ENCODE measurements at places on chromosomes 3 and 15.

- DNase-seq, result no peak
Observed at GRCh38 chr15:80007532-80007931, 36.5 kb upstream of the BCL2A1 start.

DNA sequence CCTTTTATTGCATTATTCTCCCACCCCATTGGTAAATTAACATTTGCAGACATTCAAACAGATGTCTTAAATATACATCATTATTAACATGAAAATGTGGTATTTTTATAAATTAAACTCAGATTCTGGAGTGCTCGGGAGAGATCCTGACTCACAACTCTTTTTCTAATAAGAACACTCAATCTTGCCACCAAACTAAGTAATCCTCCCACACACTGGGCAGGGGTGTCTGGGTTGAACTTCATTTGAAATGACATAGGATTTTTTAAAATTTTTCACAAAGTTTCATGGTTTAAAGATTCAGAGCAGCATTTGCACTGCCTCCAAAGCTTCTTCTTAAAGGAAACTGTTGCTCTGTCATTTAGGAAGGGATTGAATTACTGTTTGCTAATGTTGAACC, 754.3 kb downstream of the MECOM start:
- no peak for DNase-seq

GRCh38 chr3:161500068-161500796, 3.6 kb downstream of the OTOL1 start:
- DNase-seq, result peak; percentile 13

DNA sequence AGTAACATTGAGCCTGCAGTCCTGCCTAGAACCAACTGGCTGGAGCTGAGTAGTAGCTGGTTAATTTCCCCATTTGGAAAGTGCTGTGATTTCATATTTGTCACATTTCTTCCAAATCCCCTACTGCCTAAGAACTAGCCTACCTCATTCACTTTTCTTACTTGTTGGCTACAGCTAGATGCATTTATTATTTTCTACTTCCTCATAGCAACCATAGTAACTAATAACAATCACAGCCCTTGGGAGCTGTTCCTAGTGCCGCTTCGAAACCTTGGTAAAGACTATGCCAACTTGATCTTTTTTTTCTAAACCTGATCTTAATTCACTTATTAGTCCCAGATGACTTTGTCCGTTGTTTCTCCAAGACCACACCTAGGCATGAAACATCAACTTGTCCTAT, 240.3 kb downstream of the FGF12 start:
- no peak for DNase-seq

DNA sequence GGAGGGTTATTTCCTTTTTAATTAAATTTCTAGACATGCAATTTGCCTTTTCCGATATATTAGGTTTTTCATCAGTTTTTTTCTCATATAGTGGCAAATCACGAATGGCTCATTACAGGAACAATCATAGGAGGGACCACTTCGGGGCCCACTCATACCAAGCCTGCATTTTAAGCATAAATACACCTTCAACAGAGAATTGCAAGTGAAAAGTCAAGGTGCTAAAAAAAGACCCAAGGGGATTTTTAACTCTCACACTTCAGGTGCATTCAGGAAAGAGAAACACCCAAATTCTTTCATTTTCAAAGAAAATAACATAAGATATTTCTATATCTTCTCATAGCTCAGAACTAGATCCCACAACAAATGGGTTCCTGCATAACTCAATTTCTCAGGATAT, 979.6 kb upstream of the NR2F2 start:
- DNase-seq, result no peak

DNA sequence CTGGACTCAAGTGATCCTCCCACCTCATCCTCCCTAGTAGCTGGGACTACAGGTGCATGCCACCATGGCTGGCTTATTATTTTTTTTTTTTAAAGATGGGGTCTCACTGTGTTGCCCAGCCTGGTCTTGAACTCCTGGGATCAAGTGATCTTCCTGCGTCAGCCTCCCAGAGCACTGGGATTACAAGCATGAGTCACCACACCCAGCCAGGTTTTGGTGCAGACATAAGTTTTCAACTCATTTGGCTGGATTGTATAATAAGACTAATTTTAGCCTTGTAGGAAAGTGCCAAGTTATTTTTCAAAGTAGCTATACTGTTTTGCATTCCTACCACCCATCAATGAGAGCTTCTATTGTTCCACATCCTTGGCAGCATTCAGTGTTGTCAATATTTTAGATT, 32.1 kb downstream of the BUB1B start:
- peak; percentile 8 for DNase-seq

- DNase-seq, result no peak
Observed at GRCh38 chr15:79967298-79968182, 3.5 kb downstream of the BCL2A1 start.

DNA sequence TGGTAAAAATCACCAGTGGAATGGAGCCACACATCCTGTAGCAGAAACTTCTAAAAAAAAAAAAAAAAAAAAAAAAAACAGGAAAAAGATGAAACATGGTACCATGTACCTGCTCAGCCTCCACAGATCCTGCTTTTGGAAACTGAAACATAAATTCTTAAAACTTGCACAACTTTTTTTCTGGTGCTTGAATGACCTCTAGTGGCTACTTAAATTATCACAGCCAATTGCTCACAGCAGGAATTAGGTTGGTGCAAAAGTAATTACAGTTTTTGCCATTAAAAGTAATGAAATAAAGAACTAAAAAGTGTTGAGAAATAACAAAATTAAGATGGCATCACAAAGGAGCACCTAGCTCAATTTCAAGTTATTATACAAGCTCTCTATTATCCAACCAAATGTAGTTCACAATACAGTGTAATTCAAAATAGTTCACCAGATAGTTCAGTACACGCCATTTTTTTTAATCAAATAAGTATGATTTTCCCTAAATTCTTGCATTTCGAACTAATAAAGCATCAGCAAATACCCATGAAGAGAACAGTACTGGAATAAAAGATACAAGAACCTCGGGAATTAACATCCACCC, 80.6 kb downstream of the ULK4 start:
- peak; percentile 22 for DNase-seq

- no peak for DNase-seq
Observed at GRCh38 chr15:40011303-40011702, 27.7 kb downstream of the SRP14 start.

- DNase-seq, result no peak
Observed at GRCh38 chr3:53730576-53730975, 115.6 kb downstream of the CHDH start.

GRCh38 chr3:57556459-57557084, 498 bp downstream of the PDE12 start:
- peak; percentile 8 for DNase-seq

DNA sequence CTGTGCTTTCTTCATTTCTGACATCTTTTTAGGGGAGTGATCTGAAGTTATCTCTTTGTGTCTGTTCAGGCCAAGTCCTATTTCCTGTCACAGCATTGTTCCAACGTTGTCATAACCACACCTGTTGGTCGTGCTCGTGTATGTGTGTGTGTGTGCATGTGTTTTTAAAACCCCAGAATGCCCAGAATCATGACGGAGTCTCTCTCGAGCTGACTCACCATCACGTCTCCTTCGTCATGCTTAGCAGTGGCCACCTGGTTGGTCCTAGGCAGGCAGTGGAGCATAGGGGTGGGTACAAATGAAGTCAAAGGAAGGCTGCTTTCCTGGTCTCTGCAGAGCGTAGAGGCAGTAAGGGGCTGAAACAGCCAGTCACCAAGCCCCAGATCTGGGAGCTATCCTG, 126.8 kb upstream of the ABHD17C start:
- DNase-seq, result no peak

- no peak for DNase-seq
Observed at GRCh38 chr3:72848703-72849081, 447 bp upstream of the SHQ1 start.

DNA sequence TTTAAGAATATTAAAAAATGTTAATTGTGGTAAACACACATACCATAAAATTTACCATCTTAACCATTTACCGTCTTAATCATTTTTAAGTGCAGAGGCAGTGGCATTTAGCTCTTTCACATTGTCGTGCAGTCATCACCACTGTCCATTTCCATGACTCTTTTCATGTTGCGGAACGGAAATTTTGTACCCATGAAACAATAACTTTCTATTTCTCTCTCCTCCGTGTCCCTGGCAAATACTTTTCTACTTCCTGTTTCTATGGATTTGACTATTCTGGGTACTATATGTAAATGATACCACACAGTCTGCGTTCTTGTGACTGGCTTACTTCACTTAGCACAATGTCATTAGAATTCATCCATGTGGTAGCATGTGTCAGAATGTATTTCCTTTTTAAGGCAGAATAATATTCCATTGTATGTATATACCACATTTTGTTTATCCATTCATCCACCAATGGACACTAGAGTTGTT, 27.9 kb downstream of the AKAP13 start:
- no peak for DNase-seq

DNA sequence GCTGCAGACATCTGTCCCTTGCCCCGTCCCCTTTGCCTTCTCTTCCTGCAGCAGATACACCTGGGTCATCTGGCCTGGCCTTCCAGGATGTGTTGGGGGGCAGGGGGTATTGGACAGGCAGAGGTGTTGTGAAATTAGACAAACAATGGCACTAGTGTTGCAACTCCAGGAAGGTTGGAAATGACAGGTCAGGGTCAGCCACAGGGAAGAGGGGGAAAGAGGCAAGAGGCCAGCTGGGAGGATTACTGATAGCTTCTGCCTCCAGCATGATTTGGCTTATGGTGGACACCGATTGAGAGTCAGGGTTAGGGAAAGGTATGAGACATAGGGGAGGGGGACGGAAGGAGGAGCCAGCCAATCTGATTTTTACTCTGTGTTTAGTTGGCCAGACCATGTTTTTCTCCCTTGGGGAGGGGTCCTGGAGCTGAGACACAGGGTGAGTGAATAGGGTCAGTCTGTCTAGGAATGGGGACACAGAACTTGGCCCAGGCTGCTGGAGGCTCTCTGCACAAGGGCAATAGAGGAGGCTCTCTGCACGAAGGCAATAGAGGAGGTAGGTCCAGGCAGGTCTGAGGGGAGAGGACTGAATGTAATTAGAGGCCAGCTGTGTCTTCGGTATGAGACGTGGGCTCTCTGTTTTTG, 3.4 kb upstream of the ATP2B2 start:
- DNase-seq, result no peak

GRCh38 chr3:173793963-173794362, 396.4 kb downstream of the NLGN1 start:
- no peak for DNase-seq

- peak; percentile 42 for DNase-seq
Observed at GRCh38 chr15:62588938-62589670, 424.0 kb upstream of the C2CD4B start.

- DNase-seq, result no peak
Observed at GRCh38 chr3:47533481-47533880, 20.0 kb upstream of the ELP6 start.

GRCh38 chr15:72195101-72195511, 2.5 kb downstream of the GRAMD2A start:
- DNase-seq, result no peak

DNA sequence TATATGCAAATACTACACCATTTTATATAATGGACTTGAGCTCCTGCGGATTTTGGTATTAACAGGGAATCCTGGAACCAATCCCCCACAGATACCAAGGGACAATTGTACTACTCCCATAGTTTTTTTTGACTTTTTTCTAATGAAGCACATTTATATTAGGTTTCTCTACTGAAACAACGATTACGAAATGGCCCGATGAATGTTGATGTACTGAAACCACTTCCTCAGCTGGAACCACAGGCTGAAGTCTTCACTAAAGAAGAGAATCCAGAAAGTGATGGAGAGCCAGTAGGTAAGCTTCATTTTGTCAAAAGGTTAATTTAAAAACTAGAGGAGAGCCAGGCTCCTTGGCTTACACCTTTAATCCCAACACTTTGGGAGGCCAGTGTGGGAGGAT, 121.5 kb upstream of the LRRFIP2 start:
- peak; percentile 34 for DNase-seq

GRCh38 chr15:30859091-30859874, 44.4 kb upstream of the FAN1 start:
- peak; percentile 10 for DNase-seq

GRCh38 chr3:47394881-47395280, 14.1 kb downstream of the PTPN23 start:
- no peak for DNase-seq

DNA sequence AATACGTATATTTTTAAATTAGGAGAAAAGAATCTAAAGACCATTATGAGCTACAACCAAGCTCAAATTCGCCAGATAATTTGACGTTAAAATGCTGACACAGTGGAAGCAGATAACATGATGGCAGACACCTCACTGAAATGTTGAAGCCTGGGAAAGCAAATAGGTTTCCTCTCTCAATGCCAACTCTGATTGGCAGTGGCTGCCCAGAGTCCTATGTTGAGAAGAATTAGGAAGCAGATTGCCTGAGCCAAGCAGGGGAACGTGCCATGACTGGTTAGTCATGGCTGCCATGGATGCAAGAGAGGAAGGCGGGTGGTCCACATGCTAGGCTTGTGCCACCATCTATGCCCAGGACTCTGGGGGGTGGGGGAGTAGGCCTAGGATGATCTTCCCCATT, 3.2 kb downstream of the UNC45A start:
- DNase-seq, result no peak

DNA sequence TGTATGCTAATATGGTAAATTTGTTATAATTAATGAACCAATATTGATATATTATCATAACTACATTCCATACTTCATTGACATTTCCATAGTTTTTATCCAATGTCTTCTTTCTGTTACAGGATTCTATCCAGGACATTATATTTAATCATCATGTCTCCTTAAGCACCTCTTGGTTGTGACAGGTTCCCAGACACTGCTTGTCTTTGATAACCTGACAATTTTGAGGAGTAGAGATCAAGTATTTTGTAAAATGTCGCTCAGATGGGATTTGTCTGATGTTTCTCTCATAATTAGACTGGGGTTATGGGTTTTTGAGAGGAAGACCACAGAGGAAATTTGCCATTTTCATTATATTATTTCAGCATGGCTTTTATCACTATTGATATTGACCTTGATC, 317.4 kb downstream of the PLOD2 start:
- DNase-seq, result no peak

GRCh38 chr3:22098021-22098420, 347.0 kb upstream of the ZNF385D start:
- DNase-seq, result no peak

DNA sequence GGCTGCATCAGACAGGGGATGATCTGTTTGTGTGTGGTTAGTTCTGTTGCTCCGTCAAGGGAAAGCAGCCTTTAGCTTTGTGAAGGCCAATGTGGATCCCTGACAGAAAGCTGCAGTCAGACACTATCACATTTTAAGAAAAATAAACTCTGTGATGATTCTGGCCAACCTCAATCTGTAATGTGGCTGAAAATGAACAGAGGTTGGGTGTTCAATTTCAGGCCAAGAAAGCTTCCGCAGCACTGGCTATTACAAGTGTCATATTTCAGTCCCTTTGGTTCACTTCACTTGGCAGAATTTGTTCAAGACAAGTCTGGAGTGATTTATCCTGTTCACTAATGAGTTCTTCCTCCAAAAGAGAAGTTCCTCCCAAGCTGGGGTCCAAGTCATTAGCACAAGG, 571.8 kb upstream of the IL12A start:
- peak; percentile 72 for DNase-seq

DNA sequence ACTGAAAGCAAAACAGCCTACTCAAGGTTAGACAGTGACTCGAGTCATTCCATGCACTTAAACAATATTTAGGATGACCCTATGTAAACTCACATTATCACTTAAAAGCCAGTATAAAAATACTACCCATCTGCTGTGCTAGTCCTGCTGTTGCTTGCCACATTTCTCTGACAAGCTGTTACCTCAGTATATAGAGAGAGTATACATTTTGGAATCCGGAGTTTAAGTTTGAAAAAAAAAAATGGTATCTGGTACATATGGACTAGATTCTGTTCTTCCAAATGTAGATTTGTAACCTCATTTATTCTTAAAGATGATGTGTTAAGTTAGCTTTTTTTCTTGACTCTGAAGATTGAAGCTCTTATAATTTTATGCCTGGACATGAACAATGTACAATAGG, 503.8 kb upstream of the TPRG1 start:
- no peak for DNase-seq

All from fibroblast of gingiva (primary cell).